ENCODE measurements at places on chromosomes 3 and 15. TPM values are rescaled to one million over a fixed set of nuclear protein-coding genes. Genes with fewer than 3 reads are reported as not detected.

DNA sequence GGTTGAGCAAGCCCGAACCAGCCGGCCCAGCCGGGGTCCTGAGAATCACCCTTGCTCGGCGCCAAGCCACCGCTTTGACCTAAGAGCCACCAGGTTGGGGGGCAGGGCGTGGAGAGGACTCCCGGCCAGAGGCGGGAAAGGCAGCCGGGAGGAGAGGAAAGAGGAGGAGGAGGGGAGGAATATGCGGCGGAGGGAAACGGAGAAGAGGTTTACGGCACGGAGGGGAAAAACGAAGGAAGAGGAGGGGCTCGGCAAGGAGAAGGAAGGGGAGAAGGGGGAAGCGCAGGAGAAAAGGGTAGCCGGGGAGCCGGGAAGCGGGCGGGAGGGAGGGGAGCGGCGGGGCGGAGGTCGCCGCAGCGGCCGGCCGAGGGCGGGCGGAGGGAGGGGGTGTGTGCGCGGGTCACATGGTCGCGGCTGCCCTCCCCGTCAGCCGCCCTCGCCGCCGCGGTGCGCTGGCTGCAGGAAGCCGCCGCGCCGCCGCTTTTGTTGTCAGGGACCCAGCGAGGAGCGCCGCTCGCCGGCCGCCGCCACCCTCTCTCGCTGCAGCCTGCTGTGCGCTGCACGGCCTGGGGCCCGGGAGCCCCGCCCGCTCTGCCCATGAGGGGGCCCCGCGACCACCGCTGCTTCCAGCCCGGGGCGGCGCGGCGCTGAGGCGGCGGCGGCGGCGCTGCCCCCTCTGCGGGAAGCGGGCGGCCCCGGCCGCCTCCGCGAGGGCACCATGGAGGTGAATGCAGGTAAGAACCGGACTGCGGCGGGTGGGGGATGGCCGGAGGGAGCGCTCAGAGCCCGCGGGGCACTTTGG lies at the start of gene NR1D2:
TSS of gene NR1D2 (plus strand) at position 426 of the 802 bp plus-strand sequence. CDS start at position 719, 293 bp downstream.
- DNase-seq, result peak; percentile 86

Gene GHSR
- total RNA-seq, result not detected

Gene ISLR
- total RNA-seq, result not detected

Gene RAB43
- total RNA-seq, result 62.5 TPM

GRCh38 chr3:25064681-25065080 lies 363.4 kb upstream of the RARB start:
- no peak for DNase-seq

DNA sequence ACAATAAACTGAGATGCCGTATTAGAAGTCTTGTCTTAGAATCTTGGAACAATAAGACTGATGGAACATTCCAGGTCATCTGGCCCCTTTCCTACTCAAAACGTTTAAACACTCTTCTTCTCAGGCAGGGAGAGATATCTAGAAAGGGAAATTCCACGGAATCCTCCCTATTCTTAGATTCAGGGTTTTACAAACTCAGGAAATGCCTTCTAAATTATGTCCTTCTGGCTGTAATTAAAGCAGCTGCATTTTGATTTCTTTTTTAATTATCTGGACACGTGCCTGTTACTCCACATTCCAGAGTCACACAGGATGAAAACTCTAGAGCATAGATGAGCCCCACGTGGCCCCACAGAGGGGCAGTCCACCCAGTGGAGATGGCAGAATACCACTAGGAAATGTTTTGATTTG lies 41.5 kb upstream of the MTMR10 start:
- no peak for DNase-seq
